ENCODE measurements at places on chromosomes 1 and 21. TPM values are rescaled to one million over a fixed set of nuclear protein-coding genes. Genes with fewer than 3 reads are reported as not detected.

DNA sequence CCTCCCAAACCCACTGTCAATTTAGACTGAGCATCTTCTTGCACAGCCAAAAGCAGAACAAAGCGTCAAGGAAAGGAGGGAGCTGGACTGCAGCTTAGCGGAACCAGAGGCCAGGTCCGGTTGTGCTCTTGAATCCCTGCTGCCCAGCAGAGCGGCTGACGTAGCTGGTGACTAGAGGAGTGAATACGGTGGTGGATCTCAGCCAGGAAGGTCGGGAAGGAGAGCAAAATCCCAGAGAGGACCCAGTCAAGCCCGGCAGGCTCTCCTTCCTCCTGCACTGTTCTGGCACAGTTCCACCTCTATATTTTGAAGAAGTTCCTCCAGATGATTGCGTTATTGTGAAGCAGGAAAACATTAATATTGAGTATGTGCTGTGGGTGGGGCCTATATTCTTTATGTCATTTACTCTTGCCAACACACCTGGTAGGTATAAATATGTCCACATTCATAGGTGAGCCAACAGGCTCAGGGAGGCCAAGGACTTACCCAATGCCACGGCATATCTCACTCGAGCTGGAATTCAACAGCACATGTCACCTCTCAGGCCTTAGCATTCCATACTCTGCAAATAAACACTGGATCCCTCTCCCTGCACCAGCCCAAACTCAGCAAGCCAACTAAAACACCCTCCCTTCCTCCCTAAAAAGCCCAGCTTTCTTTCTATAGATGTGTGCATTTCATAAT, 23.6 kb upstream of the ABCB10 start:
- DNase-seq: peak; percentile 59

- DNase-seq: peak; percentile 38
Measured at GRCh38 chr1:228515200-228515834, 28.1 kb downstream of the RNF187 start.

DNA sequence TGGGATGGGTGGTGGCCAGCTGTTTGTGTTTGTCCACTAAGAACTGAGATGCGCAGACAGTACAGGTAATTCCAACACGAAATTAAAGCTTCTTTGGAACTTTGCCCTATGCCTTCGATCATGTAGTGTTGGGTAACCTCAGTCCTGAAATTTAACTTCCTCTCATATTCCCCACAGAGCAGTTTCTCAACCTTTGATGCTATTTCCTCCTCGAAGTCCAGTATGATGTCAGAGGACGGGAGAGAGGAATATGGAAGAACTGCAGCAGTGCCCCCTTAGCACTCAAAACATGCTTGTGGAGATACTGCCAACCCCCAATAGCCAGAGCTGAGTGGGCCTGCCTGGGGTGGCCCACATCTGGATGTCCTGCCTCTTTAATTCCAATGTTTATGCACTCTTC, 3.6 kb downstream of the LPAR3 start:
- no peak for DNase-seq

- no peak for DNase-seq
Measured at GRCh38 chr1:219576931-219577730, 35.8 kb downstream of the ZC3H11B start.

GRCh38 chr1:94105957-94106529, 14.9 kb downstream of the ABCA4 start:
- no peak for DNase-seq

The TRIM67 gene
- total RNA-seq: 0.24 TPM

The TMPRSS2 gene
- 5.6 TPM for total RNA-seq

The FCRL3 gene
- total RNA-seq: 0.19 TPM

Data from testis (tissue), 5 donors.